NCI-H1417 treated with DMSO at 0.1 percent for 48 hours (cell line): ENCODE measurements at places on chromosomes 13 and 19.

DNA sequence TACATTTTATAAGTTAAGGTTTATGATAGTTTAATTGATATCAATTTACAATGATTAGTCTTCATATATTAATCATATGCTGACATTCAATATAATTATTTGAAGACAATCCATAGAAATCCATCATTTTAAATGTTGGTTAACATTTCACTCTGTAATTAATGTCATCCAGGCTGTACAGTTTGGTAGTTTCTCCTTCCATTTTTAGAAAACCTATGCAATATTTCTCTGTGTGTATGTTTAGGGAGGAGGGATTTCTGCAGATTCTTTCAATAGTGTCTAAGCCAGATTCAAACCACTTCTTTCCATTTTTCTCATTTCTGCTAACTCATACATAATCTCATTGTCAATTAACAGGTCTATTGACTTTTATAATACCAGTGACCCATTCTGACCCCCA is 1159.0 kb upstream of the ATXN8OS start:
- no peak for DNase-seq

- no peak for DNase-seq
Measured at GRCh38 chr19:57406516-57407123, 4.3 kb upstream of the ZNF17 start.

- DNase-seq = no peak
Measured at GRCh38 chr13:59458908-59459579, 704.7 kb downstream of the DIAPH3 start.

DNA sequence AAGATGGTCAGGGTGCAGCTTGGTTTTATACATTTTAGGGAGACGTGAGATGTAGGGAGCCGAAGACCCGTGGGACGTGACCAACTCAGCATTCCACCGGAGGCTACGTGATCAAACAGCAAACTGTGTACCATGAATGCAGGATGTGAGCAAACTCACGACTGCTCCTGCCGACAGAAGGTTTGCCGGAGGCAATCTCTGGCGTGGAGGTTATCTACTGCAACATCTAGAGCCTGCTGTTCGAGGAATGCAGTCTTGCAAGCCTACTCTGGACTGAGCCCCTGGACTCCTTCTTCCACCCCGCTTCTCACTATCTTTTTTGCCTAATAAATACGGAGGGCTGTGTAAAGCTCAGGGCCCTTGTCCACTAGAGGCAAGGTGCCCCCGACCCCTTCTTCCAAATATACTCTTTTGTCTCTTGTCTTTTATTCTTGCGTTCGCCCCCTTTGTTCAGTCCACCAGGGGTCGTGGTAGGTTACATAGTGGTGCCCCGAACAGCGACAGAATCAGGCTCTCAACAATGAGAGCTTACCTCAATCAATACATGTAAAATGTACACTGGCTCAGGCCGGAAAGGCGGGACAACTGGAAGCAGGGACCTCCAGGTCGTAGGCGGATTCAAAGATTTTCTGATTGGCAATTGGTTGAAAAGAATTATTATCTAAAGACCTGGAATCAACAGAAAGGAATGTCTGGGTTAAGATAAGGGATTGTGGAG is 8.9 kb upstream of the OR1I1 start:
- no peak for DNase-seq

DNA sequence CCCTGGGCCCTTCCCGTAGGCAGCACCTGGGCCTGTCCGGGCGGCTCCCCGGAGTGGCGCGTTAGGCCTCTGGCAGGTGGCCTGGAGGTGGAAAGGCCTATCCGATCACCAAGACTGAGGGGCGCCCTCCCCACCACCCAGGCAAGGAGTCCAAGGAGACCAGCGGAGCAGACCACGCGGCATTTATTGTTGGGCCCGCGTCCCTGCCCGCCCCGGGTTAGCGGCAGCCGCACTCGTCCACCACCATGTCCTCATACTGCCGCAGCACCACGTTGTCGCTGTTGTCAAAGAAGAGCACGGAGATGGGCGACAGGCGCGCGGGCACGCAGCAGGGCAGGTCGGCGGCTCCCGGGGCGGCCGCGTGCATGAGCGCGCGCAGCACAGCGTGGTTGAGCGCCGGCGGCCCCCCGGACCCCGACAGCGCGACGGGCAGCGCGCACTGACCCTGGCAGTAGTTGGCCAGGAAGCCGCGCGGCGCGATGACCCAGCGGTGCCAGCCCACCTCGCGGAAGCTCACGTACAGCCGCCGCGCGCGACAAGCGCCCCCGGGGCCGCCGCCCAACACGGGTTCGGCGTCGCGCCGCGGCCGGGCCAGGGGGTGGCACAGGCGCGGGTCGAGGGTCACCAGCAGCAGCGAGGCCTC is 27.5 kb downstream of the CERS1 start:
- no peak for DNase-seq

GRCh38 chr19:13094771-13095392 is 7.8 kb downstream of the LYL1 start:
- DNase-seq = no peak

GRCh38 chr13:80716610-80717081 is 375.7 kb upstream of the SPRY2 start:
- DNase-seq = peak; percentile 41

DNA sequence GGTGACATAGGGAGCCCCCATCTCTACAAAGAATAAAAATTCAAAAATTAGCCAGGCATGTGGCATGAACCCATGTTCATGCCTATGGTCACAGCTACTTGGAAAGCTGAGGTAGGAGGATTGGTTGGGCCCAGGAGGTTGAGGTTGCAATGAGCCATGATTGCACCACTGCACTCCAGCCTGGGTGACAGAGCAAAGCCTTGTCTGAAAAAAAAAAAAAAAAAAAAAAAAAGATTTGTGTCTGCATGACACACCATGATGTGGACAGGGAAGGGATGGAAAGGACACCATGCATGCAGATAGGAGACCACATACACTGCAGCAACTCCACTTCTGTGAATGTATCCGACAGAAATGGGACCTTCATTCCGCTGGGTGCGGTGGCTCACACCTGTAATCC is 34.0 kb upstream of the HOMER3 start:
- DNase-seq = no peak
